ENCODE measurements at places on chromosomes 2 and 18.

GRCh38 chr2:85578243-85579180 lies 1.1 kb downstream of the VAMP8 start:
- no peak for DNase-seq

- no peak for DNase-seq
Observed at GRCh38 chr18:12973562-12974213, 17.5 kb upstream of the CEP192 start.

DNA sequence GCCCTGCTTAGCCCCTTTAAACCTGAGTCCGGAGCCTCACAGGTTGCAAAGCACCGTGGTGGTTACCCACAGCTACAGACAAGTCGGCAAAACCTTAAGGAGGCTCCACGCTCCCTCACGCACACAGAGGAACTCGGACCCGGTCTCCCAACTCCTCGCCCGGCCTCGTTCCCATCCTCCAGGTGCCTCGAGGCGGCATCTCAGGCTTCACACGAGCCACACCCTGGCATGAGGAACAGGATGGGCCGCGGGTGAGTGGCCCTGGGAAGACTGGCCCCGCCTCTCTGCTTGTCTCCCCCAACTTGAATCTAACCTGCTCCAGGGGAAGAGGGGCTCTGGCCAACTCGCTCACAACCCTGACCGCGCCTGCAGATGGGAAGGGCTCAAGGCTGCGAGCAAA lies 97.4 kb downstream of the EIPR1 start:
- DNase-seq: no peak

DNA sequence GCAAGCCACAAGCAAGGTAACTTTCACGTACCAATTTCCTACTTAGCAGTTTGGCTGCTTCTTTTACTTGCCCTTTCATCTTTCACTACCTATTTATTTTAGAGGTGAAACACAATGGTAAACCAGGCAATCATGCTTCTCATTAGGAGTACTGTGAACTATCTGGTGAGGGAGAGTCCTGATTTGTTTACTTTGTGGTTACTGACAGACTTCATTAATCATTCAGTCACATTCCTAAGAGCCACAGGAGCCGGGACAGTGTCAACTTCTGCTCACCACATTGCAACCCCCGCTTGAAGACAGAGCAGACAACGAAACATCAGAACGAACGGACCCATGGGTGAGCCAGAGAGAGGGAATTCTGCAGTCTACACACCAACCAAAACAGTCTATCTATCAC lies 28.8 kb downstream of the TUBB6 start:
- DNase-seq: no peak

- DNase-seq: no peak
Observed at GRCh38 chr18:59867337-59868104, 32.3 kb upstream of the PMAIP1 start.

- DNase-seq: no peak
Observed at GRCh38 chr2:13413989-13414388, 697.3 kb downstream of the TRIB2 start.

DNA sequence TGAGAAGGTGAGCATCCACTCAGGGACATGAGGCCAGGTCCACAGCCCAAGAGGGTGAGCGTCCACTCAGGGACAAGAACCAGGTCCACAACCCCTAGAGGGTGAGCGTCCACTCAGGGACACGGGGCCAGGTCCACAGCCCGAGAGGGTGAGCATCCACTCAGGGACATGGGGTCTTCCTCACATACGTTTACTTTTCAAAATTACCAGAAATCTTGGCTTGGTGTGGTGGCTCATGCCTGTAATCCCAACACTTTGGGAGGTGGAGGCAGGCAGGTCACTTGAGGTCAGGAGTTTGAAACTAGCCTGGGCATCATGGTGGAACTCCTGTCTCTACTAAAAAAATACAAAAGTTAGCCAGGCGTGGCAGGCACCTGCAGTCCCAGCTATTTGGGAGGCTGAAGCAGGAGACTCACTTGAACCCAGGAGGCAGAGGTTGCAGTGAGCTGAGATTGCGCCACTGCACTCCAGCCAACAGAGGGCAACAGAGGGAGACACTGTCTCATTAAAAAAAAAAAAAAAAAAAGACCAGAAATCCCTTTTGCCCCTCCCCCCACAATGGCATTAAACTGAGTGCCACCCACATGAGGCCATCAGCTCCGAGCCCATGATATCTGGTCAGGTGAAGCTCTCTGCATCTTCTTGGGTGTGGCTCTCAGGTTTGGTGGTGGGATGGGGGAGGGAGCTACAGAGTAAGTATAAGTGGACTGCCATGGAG lies 9.0 kb upstream of the MBP start:
- DNase-seq: no peak

DNA sequence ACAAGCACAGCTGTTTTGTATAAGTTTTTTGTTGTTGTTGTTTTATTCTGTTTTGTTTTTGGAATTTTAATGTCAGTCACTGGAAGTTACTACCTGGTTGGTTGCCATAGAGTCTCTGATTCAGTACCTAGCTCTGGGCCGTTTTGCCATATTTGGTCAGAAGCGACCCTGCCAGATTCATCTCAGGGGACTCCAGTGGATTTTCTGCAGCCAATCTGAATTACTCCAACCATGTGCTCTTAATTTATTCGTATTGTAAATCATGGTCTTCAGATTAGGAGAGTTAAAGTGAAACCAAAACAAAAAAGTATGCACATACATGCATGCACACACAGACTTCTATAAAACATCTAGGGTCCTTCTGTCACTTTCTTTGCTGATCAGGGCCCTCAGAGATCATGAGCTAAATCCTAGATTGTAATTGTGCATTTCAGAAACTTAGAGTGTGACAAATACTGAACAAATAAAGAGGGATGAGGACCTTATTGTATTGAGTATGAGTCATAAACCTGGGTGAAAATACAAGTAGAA lies 317.4 kb upstream of the UBE2E3 start:
- DNase-seq: no peak

DNA sequence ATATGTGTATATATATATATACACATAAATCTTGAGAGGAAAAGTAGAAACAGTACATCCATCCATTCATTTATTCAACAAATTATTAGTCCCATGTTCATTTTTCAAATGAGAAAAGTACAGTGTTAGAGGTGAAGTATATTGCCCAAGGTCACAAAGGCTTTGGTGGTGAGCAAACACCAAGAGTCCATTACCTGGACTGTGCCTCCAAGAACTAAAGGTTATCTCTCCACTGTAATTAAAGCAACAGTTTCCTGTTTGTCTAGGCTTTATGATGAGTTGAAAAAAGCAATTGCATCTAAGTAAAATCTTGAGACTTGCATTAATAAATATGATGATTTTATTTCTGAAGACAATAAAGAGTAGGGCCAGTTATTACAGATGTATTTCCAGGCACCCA lies 44.7 kb upstream of the EPB41L3 start:
- no peak for DNase-seq

- DNase-seq: no peak
Observed at GRCh38 chr2:59150217-59150849, 909.2 kb upstream of the FANCL start.

- no peak for DNase-seq
Observed at GRCh38 chr2:192578780-192579179, 384.0 kb upstream of the TMEFF2 start.

- DNase-seq: no peak
Observed at GRCh38 chr2:118854507-118855345, 7.3 kb upstream of the EN1 start.

GRCh38 chr2:11026286-11026921 lies 114.7 kb downstream of the KCNF1 start:
- no peak for DNase-seq

DNA sequence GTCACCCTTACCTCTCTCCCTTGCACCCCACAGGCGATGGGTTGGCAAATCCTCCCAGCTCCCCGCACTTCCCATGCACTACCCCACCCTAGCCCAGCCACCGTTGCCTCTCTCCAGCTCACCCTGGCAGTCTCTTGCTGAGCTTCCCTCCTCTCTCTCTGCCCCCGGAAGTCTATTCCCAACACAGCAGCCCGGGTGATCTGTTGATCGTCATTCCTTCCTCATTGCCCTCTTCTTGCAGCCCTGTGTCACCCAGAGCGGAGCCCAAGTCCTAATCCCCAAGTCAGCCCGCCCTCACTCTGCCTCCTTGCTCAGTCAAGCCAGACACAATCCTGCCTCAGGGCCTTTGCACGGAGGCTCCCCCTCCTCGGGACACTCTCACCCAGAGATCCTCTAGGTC lies 55.2 kb downstream of the CIB4 start:
- DNase-seq: no peak

DNA sequence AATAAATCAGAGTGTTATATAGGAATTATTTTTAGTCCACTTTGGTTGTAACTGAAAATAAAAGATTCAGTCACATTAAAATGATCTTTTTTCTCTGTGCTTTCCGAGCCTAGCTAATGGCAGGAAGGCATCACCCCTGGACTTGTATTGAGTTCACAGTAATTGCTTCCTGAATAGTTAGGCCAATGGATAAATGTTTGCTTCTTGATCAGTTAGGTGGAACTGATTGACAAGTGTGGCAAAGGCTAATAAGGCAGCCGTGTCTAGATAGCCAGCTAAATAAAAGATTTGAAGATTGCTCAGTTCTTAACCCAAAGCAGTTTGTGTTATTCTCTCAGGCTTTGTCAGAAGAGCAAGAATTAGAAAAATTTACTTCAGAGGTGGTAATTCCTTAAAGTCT lies 20.8 kb downstream of the FAM171B start:
- no peak for DNase-seq

GRCh38 chr2:173862612-173863217 lies 102.5 kb downstream of the SP3 start:
- no peak for DNase-seq

- DNase-seq: no peak
Observed at GRCh38 chr2:188291142-188291616, 495 bp upstream of the GULP1 start.

DNA sequence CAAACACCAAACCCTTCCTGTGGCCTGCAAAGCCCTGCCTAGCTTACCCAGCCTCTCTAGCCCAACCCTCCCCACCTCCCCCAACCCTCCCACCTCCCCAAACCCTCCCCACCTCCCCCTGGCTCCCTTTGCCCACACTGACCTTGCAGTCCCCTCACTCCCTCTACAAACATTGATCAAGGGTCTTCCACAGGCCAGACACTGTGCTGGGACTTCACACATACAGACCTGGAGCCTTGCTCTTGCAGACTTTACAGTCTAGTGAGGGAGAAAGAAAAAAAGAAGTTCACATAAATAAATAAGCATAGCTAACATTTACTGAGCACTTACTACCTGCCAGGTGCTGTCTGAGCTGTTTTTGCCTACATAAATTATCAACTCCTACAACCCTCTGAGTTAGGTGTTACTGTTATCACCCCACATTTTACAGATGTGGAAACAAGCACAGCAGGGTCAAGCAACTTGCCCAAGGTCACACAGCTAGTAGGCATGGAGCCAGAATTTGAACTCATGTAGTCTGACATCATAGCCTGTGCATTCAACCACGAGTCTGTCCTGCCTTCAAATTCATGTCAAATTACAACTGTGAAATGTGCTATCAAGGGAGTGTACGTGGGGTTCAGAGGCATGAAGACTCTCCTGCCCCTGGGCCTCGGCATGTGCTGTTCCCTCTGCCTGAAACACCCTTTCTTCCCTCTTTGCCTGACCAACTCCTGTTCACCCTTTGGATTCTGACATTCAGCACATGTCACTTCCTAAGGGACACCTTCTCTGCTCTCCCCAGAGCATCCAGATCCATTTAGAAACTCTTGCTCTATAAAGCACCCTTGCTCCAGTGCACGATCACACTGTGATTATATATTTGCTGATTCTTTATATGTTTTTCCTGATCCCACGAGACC lies 209.9 kb downstream of the TNS1 start:
- DNase-seq: no peak

GRCh38 chr18:21452276-21452780 lies 148.2 kb downstream of the ESCO1 start:
- DNase-seq: no peak

DNA sequence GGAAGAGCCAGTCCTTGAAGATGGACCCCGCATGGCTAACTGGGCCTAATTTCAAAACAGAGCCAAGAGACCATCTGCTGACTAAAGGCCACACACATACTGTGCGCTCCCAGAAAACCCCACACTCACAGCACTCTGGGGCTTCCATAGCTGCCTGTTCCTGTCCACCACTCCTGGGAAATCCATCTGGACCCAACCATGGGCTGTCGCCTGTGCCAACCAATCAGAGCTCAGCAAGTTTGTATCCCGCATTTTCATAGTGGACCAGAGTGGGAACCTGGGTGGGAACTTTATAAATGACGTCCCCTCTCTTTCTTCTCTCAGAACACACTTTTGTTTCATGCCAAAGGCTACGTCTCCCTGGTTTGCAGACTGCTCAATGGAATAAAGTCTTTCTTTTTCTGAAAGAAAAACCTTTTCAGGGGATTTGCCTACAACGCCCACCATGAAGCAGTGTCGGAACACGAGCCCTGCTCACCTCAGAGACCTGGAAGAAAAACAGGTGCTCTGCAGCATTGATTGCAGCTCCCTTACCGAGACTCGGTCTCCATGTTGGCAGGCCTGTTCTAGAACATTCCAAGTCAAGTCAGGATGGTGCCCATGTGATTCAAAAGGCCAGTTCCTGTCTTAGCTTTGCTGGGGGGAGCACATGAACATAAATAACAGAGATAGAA lies 137.2 kb upstream of the GPC1 start:
- DNase-seq: no peak

DNA sequence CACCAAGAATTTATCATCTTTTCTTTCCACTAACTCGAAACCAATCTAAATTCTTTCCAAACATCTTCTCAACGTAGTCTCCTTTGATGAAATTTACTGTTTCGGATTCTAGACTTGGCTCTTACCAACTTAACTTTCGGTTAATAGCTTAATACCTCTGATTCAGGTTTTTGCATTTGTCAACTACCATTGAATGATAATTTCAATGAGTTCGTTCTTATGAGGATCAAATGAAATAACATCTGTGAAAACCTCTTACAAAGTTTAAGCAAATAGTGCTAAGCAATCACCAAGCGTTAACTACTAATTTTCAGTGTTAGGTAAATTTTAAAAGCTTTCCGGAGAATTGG lies 593 bp upstream of the NRBP1 start:
- DNase-seq: no peak

DNA sequence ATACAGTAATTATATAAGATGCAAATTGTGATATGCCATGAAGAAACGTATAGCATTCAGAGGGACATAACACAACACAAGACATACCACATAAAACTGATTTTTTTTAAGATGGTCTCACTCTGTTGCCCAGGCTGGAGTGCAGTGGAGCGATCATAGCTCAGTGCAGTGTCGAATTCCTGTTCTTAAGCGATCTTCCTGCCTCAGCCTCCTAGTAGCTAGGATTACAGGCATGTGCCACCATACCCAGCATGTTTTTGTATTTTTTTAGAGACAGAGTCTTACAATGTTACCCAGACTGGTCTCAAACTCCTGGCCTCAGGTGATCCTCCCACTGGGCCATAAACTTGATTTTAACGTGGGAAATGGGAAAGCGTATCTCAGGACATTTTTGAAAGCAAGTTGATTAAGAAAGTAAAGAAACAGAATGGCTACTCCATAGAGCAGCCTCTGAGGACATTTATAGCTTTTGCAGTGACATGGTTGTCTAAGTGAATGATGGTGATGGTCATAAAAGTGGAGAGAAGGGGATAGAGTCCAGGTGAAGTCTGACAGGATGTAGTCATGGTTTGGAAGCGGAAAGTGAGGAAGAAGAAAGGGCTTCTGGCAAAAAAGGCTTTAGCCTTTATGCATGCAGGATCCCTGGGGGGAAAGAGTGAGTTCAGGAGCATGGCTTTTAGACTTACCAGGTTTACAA lies 2.4 kb downstream of the TSGA10 start:
- DNase-seq: no peak
